Body of pancreas (tissue), 4 donors: ENCODE measurements at places on chromosomes 12 and 14. TPM values are rescaled to one million over a fixed set of nuclear protein-coding genes. Genes with fewer than 3 reads are reported as not detected.

DNA sequence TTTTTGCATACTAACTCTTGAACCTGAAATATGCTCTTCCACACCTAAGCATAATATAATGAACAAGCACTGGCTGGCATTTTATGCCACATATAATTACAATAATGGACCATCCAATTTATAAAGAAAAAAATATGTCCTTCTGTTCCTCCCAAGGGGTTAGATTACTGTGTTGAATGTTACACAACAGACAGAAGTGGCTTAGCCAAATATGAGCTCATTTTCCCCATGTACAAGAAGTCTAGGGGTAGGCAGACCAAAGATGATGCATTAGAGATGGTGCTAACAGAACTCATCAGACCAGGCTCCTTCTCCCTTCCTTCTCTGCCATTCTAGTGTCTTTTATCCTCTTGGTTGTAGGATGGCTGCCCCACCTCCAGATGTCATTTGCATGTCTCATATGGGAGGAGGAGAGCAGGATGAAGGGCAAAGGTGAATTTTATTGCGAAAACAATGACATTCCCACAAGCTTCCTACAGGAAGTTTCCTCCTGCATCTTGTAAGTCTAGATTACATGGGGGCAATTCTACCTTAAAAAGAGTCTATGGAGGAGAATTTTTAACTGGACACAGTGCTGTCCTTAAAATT is 43.9 kb upstream of the SLC2A13 start:
- DNase-seq, result no peak

DNA sequence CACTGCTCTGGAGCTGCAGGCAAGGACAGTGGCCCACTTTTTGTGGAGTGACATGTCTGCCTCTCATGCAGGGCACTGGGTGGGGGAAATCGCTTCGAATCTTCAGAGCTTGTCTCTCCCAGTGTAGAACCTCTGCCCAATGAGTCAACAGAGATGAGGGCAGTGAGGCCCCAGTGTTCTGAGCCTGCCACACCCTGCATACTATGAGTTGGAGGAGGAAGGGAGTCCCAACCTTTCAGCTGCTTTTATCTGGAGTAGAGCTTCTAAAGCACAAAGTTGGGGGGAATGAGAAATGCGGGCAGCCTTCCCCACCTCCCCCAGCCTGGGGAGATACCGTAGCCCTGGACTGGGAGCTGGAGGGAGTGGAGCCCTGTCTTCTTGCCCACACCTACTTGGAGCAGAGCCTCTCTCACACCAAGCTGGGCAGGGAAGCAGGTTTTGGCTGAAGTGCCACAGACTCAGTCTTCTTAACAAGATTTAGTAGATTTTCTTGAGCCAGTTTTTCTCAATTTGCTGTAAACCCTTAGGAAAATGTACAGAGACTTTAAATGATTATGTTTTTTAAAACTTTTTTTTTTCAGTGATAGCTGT is 159.1 kb downstream of the ADGRD1 start:
- no peak for DNase-seq

The LALBA gene
- not detected for total RNA-seq

The AQP6 gene
- not detected for total RNA-seq

DNA sequence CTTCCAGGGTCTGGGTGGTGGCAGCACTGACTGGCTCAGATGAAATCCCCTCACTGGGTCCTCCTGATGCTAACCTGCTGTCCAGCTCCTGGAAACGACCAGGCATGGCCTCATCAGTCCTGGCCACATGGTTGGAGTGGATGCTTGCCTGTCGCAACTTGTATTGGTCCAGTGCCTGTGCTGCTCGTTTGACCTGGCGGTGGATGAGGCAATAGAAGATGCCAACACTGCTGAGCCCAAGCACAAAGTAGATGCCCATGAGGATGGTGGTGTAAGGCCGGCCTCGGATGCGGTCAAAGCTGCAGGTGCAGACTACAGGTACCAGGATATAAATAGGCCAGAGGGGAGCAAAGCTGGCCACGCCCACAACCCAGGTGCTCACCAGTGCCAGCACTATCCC is 1.2 kb downstream of the GPR84 start:
- DNase-seq, result no peak

The RNASE2 gene
- total RNA-seq, result not detected

DNA sequence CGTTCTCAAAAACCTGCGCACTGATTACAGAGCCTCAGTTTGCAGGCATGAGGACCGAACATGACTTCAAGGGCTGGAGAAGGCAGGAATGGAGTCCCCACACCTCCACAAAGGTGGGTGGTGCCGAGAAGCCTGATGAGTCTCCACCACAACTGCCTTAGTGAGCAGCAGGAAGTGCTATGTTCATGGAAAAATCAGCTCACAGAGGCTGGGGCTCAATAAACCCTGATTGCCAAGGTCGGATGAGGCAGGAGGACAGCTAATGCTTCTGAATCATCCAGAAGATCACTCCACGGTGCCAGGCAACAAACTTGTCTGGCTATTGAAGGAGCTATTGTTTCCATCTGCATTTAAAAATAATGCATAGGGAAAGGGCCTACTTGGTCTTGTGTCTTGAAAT is 31.1 kb downstream of the APPL2 start:
- no peak for DNase-seq
